ENCODE measurements at places on chromosomes 1 and 21.
A peak's percentile ranks its signal among the peaks of the same experiment; 100 is the strongest.

- peaks cover 8% of the 10 kb centered on the region for H3K4me1 ChIP-seq
- no peaks in the 10 kb centered on the region for H3K27me3 ChIP-seq
- H3K4me3 ChIP-seq = no peak overlapping the region
- no peak overlapping the region for H3K27ac ChIP-seq
- DNase-seq = no peak
Observed at GRCh38 chr1:32902535-32902920, 1.3 kb upstream of the TMEM54 start.

DNA sequence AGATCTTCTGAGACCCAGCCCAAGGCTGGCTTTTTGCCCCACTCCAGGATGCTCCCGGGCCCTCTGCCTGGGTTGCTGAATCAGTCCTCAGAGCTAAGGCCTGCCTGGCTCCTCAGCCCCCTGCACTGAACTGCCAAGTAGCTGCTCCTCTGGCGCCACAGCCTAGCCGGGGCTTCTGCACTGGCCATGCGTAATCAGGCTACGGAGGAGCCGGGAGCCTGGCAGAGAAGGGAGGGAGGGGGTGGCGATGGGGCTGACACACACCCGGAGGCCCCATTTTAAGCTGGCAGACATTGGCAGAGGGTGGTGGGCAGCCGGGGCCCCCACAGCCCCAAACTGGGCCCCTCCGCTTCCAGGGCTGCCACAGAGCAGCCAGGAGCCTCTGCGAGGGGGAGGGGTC is 38.7 kb downstream of the ALPL start:
- no peak overlapping the region for H3K4me3 ChIP-seq
- no peak for DNase-seq
- H3K36me3 ChIP-seq = no peaks in the 10 kb centered on the region

GRCh38 chr1:185759061-185759460 is 24.9 kb downstream of the HMCN1 start:
- DNase-seq = no peak
- no peak overlapping the region for H3K27ac ChIP-seq
- no peaks in the 10 kb centered on the region for H3K36me3 ChIP-seq
- H3K4me1 ChIP-seq = no peaks in the 10 kb centered on the region
- H3K4me3 ChIP-seq = no peak overlapping the region

DNA sequence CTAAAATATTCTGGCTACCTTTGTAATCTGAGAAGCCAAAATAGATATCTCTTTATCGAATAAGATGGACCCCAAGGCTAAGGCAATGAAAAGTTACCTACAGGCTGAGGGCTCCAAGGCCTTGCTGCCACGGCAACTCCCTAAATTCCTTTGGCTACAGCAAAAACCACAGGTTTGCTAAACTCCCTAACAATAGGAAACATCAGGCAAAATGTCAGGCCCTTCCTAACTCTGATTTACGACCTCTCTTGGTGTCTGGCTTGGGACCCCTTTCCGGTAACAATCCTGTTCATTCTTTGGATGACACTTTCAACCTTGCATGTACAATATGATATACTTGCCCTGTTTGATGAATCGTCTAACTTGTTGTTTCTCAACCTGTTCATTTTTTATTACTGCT is 11.3 kb upstream of the OR2T8 start:
- H3K27ac ChIP-seq = no peak overlapping the region
- H3K4me3 ChIP-seq = no peak overlapping the region
- no peaks in the 10 kb centered on the region for H3K27me3 ChIP-seq

DNA sequence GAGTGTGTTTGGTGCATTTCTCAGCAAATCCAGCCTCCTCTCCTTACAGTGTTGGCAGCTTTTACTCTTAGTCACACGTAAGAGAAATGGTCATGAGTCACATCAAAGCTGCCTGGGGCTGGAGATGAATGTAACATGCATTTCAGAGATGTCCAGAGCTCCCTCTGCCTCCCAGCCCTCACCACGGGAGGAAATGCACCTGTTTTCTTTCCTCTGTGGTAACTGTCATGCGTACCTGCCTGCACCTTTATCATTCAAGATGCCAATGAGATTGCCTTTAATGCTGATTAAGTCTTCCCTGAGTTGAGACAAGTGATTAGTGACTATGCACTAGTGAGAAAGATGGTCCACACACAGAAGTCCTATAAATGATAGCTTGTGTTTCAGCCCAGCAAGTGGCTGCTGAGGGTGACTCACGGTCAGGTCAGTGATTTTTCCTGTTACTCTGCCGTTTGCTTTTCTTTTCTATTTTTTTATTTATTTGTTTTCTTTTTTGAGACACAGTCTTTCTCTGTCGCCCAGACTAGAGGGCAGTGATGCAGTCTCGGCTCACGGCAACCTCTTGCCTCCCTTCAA is 277.3 kb upstream of the FMN2 start:
- H3K4me3 ChIP-seq = no peak overlapping the region
- DNase-seq = no peak
- H3K27ac ChIP-seq = peak overlapping the region; percentile 49

DNA sequence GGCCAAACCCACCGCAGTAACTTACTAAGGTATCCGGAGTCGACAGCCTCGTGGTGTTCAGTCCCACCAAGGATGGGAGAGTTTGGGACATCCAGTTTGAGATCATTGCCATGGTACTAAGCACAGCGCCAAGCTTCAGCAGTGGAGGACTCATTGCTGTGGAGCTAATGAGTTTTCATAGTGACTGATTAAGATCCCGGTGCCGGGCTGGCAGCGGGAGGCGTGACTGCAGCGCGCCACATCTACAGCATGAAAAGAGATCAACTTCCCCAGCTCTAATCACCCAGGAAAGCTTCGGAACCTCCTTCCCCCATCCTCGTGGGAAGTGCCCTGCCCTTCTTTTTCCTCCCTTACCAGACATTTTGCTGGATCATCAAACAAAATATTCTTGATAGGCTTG is 149.9 kb downstream of the OLFM3 start:
- H3K27ac ChIP-seq = no peak overlapping the region
- H3K4me3 ChIP-seq = no peak overlapping the region
- no peak for DNase-seq

GRCh38 chr1:70101231-70101630 is 104.1 kb downstream of the LRRC40 start:
- H3K27ac ChIP-seq = no peak overlapping the region
- H3K4me1 ChIP-seq = no peaks in the 10 kb centered on the region
- H3K36me3 ChIP-seq = no peaks in the 10 kb centered on the region
- no peaks in the 10 kb centered on the region for H3K27me3 ChIP-seq
- no peak overlapping the region for H3K4me3 ChIP-seq
- DNase-seq = no peak

DNA sequence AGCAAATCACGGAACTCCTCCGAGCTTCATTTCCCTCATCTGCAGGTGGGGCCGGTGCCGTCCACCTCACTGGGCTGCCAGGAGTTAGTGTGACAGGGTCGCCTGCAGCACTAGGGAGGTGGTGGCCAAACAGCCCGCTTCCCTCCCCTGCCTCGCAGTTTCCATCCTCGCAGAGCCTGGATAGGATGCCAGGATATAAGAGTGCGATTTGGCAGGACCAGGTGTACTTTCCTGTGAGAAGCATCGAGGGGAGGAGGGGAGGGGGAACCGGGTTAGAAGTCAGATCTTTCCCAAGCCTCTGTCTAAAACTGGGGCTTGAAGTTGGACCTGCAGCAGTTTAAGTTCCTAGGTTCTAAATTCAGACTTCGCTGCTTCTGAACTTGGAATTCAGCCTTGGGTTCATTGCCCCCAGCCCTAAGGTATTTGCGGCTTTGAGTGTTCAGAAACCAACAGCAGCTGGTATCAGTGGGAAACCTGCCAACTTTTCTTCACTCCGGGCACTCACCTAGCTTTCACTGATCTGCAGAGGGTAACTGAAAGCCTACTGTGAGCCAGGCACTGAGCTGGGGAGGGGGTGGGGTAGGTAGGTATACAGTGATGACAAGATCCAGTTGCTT is 1.7 kb upstream of the JUN start:
- no peaks in the 10 kb centered on the region for H3K27me3 ChIP-seq
- no peaks in the 10 kb centered on the region for H3K36me3 ChIP-seq
- H3K4me3 ChIP-seq = peak overlapping the region; percentile 88
- H3K4me1 ChIP-seq = peaks cover 11% of the 10 kb centered on the region
- peak; percentile 75 for DNase-seq

DNA sequence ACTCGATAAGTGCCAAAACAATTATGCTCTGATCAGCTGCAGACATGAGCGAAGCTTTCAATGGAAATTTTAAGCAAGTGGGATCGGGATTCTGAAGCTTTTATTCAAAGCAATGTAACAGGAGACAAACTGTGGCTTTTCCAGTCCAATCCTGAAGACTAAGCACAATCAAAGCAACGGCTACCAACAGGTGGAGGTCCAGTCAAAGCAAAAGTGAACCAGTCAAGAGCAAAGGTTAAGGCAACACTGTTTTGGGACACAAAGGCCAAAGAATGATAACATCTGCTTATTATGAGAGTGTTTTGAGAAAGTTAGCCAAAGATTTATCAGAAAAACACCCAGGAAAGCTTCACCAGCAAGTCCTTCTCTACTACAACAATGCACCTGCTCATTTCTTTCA is 170.1 kb downstream of the SEC16B start:
- no peak overlapping the region for H3K4me3 ChIP-seq

GRCh38 chr21:26753822-26754221 is 91.4 kb downstream of the ADAMTS1 start:
- no peak overlapping the region for H3K4me3 ChIP-seq
- no peak overlapping the region for H3K27ac ChIP-seq
- DNase-seq = no peak
- no peaks in the 10 kb centered on the region for H3K36me3 ChIP-seq

DNA sequence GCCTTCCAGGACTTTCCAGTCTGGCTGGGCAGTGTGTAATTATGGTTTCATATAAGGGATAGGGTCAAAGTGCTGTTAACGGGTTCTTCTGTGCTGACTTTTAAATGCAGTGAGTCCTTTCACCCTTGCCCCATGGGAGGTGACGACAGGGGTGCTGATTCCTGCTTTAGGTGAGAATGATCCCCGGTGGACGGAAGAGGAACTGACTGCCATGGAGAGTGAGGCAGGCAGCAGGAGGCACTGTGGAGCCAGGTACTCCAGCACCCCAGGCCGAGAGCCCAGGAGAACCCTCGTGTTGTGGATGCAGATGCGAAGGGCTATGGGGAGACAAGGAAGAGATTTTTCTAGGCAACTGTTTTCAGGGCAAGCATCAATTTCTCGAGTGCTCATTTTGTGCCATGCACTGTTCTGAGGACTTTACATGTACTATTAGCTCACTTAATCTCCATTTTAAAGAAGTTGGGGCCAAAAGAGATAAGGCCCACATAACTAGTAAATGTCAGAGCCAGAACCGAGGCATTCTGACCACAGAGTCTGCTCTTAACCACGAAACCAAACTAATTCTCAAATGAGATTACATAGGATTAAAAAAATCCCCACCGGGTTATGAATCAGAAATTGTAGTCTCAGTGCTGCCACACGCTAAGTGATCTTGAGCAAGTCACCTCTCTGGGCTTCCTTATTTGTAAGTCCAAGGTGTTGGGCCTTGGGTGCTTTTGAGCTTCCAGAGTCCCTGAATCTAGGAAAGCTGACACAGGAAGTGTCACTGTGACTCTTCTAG is 28.2 kb downstream of the STPG1 start:
- no peaks in the 10 kb centered on the region for H3K27me3 ChIP-seq
- no peaks in the 10 kb centered on the region for H3K4me1 ChIP-seq
- H3K27ac ChIP-seq = no peak overlapping the region
- H3K36me3 ChIP-seq = no peaks in the 10 kb centered on the region
- DNase-seq = no peak

All from tibial artery (tissue), 4 donors.